Aorta (tissue), 5 donors: ENCODE measurements at places on chromosomes 5 and 9. TPM values are rescaled to one million over a fixed set of nuclear protein-coding genes. Genes with fewer than 3 reads are reported as not detected.

DNA sequence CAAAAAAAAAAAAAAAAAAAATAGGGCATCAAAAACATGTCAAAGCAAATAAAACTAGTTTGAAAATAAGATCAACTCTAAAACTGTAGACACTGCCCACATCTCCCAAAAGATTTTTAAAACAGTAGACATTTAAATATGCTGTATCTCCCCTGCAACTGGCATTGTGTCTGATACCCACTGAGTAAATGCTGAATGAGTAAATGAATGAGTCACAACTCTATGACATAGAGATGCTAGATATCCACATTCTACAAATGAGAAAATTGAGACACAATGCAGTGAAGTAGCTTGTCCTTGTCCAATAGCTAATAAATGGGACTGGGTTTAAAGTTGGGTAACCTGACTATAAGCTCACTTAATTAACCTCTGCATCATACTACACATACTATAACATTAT lies 14.1 kb upstream of the MAP1B start:
- DNase-seq, result no peak

DNA sequence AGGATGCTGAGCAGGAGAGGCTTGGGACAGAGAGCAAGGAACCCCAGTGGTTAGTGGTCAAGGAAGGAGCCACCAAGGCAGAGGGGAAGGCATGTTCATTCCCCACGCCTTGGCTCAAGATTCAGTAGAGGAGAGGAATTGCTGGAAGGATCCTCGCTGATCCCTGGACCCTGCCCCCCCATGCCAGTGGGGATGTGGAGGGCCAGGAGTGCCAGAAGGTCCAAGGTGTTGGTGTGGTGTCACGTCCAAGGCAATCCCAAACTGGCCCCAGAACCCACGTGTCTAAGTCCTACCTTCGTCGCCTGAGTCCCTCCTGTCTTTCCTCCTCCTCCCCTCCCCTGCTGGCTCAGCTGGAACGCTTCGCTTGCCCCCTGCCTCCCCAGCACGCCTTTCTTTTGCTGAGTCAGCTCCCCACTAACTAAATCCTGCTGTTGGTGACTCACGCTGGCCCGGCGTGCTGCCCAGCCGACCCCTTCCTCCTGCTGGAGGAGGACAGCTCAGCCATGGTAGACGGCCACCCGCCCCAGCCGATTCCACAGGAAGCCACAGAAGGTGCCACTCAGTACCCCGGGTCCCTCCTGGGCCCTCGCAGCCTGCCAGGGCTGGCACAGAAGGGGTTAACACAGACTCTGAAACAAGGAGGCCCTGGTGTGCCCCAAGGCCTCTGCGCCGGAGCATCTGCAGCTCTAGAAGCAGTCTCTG lies 37.6 kb upstream of the ORM1 start:
- DNase-seq, result peak; percentile 88

- no peak for DNase-seq
Measured at GRCh38 chr5:125465703-125466102, 719.3 kb upstream of the ZNF608 start.

- no peak for DNase-seq
Measured at GRCh38 chr9:114732823-114733222, 50.8 kb upstream of the TEX48 start.

DNA sequence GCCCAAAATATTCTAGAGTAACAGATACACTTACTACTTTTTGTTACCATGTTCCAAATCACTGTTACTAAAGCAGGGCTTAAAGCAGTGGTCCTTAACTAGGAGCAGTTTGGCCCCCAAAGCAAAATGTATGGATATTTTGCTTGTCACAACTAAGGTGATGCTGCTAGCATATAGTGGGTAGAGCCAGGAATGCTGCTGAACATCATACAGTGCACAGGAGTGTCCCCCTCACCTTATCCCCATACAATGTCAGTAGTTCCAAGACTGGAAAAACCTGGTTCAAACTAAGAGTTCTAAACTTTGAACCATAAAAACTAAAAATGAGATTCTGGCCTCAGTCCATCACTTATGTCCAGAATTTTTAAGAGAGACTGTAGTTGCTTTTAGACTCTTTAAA lies 28.1 kb downstream of the DIMT1 start:
- no peak for DNase-seq

GRCh38 chr9:112443200-112443599 lies 43.4 kb upstream of the KIAA1958 start:
- no peak for DNase-seq

DNA sequence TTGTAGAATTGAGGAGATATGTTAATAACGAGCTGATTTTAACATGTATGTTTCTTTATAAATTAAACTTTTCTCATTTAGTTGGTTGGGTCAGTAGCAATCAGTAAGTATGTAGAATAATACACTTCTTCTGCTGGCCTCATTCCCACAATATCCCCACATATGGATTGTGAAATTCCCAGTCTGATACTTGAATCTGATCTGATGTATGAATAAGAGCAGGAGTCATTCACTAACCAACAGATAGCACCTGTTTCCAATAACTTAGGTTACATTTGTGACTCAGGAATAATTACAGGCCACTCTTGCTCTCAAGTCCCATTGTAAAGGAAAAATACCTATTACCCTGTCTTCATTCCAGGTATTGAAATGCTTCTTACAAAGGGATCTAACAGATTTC lies 23.9 kb downstream of the SLC36A1 start:
- DNase-seq, result no peak

DNA sequence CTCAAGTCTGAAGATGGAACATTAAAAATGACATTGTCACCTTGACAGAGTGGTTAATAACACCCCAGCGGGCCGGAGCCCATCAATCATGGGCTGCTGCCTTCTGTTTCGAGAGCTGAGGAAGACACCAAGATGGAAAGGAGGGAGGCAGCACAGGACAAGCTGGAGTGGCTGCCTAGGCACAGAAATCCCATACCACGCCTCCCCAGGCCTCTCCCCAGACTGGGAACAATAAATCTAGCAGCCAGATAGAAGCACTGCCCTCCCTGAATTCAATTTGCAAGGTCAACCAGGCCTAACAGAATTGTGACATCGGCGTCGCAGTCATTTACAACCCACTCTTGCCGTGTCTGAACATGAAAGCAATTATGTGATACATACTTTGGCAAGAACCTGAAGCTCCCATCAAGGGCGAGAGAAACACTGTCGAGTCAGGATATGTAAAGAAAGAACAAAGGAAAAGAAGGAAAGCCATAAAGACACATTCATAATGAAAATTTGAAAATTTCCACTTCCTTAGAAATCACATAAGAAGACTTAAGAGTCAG lies 35.4 kb upstream of the ZNF354A start:
- no peak for DNase-seq

DNA sequence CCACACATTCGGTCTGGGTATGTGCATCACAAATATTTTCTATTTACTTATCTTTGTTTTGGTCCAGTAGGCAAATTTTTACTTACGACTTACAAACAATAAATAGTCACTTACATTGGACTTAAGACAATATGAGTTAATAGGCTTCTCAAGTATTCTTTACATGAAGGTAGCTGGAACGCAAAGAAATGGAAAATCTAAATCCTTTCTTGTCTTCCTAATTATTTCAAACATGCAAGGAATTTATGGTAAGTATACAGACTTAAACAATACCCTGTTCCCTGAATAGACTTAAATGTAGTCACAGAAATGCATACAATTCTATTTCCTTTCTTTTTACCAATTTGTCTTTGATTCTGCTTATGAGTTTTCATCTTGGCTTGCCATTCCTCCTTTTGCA lies 262.6 kb upstream of the EFNA5 start:
- no peak for DNase-seq

DNA sequence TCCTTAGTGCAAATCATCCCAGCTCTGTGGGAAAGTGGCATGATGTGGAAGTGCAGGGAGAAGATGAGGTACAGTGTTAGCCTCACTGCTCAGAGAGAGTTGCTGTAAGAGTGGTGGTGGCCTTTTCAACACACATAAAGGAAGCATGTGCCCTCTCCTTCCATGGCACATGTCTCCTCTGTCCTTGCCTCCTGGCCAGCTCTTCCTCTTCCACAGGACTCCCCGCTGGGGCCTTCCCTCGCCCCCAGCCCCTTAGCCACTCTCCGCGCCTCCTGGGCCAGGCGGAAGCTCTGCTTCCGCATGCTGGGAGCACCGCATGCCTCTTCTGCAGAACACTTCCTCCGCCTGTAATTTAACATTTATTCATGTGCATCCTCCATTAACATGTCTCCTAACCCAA lies 4.8 kb upstream of the KCNMB1 start:
- no peak for DNase-seq

DNA sequence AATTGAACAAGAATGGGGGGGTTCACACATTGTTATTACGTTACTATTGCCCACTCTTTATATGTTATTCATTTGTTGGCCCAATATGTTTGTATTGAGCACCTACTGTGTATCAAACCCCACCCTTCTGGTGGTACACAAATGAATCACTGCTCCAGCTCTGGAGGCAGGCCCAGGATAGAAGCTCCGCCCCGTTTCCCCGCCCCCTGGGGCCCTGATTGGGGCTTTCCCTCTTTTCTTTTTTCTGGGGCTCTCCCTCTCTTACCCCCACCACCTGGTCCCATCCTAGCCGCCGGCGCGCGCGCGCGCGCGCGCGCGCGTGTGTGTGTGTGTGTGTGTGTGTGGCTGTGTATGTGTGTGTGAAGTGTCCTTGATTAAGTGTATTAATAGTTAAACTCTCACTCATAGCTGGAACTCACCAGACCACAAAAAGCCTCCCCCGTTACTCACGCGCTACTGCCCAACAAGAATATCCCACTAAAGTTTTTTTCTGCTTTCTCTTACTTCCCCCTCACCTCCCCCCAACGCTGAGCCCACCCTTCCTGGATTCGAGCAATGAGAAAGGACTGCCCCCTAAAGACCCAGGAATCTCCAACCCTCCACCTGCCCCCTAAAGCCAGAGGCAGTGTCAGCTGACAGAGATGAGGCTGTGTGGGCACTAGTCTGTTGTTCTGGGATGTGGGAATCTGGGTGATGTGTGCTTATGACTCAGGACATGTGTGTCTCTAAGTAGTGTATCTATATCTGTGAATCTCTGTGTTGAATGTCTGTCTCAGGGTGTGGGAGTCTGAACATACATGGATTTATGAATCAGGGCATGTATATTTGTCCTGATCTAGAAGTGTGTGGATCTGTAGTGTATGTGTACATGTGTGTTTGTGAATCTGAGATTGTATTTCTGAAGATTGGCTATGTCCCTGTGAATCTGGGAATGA lies 4.0 kb downstream of the CXXC5 start:
- DNase-seq, result peak; percentile 94

Gene GDNF
- 0.24 TPM for total RNA-seq

Gene IFNA13
- total RNA-seq, result not detected
